Melanocyte of skin (primary cell): ENCODE measurements at places on chromosomes 11 and 22. TPM values are rescaled to one million over a fixed set of nuclear protein-coding genes. Genes with fewer than 3 reads are reported as not detected.

GRIK4 gene
- under 0.01 TPM in 1 of 2 replicates, not detected in the other for total RNA-seq

OR8D4 gene
- not detected in 2 replicates for total RNA-seq

AMOTL1 gene
- total RNA-seq: 15.0 and 27.3 TPM in 2 replicates

KCNK7 gene
- 0.34 TPM in 1 of 2 replicates, not detected in the other for total RNA-seq

IRF7 gene
- total RNA-seq: 48.0 and 148 TPM in 2 replicates

MAP6 gene
- 0.34 and 1.5 TPM in 2 replicates for total RNA-seq

BTBD18 gene
- total RNA-seq: not detected in 2 replicates

KLHDC7B gene
- total RNA-seq: not detected in 2 replicates

KCNC1 gene
- total RNA-seq: not detected in 2 replicates

FIBP gene
- 147 and 165 TPM in 2 replicates for total RNA-seq

TRIM49 gene
- total RNA-seq: not detected in 2 replicates

QSER1 gene
- total RNA-seq: 26.0 and 40.1 TPM in 2 replicates
